Frontal cortex (tissue), 4 donors: ENCODE measurements at places on chromosomes 3 and 15. TPM values are rescaled to one million over a fixed set of nuclear protein-coding genes. Genes with fewer than 3 reads are reported as not detected.

The PEAK1 gene
- 15.9 TPM for total RNA-seq

The SERINC4 gene
- total RNA-seq: 0.41 TPM

GRCh38 chr3:57080171-57080570 lies 19.7 kb downstream of the SPATA12 start:
- DNase-seq: no peak

The RAF1 gene
- total RNA-seq: 199 TPM

The MST1 gene
- 6.9 TPM for total RNA-seq

DNA sequence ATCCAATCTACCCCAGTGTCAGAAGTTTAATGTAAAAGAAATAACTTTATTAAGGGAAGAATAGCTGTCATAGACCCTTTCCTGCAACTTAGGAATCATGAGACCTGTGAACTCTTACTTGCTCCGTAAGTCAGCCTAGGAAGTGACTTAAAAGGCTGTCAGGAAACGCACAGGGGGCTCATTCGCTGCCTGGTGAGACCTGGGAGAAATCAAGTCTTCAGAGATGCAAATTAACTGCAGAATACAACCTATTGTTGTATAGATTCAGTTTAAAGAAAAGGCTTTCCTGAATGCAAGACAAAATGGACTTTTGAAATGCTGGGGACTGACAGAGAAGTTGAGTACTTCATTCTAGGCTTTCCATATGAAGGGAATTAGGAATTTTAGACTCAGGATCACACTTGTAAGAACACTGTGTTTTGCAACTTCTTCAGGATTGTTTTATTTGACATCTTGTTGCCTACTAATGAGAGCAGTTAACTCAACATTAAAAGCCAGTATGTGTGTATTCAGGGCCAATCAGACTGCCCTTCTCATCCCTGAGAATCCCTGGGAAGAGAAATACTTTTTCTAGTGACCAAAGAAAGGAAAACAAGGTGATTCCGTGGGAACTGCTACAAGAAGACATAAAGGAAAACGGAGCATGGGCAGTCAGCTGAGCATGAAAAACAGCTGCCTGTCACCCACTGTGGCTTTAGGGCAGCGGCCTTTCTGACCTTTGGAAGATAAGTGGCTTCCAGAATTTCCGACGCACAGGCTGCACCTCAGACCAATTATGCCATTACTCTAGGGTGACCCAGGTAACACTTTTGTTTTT lies 18.5 kb upstream of the DPPA4 start:
- no peak for DNase-seq

GRCh38 chr15:100902436-100903167 lies 16.6 kb upstream of the LRRK1 start:
- DNase-seq: no peak

- DNase-seq: no peak
Measured at GRCh38 chr3:15630646-15631350, 29.3 kb downstream of the BTD start.

The CBLB gene
- 22.0 TPM for total RNA-seq

GRCh38 chr15:61051569-61052031 lies 177.5 kb downstream of the RORA start:
- peak; percentile 50 for DNase-seq

The ANP32A gene
- 104 TPM for total RNA-seq

DNA sequence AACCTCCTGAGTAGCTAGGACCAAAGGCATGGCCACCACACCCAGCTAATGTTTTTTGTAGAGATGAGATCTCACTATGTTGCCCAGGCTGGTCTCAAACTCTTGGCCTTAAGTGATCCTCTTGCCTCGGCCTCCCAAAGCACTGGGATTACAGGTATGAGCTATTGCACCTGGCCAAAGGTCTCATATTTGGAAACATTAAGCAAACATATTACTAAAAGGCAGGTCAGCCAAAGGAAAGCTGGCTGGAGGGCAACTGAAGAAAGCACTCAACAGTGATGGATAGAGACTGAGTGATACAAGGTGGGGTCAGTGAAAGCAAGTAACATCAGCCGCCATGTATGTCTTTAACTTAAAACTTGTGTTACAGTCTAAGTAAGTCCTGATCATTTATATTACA lies 57.5 kb downstream of the TBC1D2B start:
- DNase-seq: no peak

GRCh38 chr3:177041730-177042551 lies 155.3 kb downstream of the TBL1XR1 start:
- no peak for DNase-seq

The RPUSD3 gene
- 13.9 TPM for total RNA-seq

The SLC49A4 gene
- 20.0 TPM for total RNA-seq

DNA sequence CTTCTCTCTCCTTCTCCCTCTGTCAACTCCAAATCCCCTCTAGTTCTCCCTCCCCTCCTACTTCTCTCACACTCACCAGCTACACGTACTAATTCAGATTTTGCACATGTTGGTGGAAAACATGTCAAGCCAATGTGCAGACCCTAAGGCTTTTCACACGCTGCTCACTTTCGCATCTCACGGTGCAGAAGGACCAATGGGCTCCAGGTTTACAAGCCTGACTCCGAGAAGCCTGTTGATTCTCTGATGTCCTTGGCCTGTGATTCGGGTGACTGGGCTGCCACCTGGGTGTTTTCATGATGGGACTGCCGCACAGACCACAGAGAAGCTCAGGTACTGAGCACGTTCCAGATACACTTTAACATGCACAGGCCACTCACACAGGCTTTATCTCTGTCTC lies 3.7 kb downstream of the FOXL2NB start:
- no peak for DNase-seq

DNA sequence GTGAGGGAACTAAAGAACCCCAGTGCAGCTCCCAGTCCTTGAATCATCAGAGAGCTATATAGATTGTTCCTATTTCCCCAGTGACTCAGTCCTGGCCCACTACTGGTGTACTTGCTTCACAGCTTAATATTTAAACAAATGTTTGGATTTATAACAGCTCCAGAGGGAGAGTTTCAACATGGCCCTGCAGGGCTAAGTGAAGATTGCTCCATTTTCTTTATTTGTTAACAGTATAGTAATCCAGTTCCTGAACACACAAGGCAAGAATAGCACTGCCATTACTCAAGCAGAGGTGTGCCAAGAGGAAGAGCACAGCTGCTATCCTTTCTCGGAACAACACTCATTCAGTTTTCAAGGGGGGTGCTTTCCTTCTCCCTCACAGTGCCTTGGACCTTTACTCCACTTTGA lies 6.5 kb downstream of the SQOR start:
- DNase-seq: no peak

The SPTSSB gene
- 3.3 TPM for total RNA-seq

GRCh38 chr15:48315041-48315440 lies 16.2 kb upstream of the DUT start:
- no peak for DNase-seq

The PPARG gene
- total RNA-seq: 1.2 TPM

GRCh38 chr3:123678108-123678511 lies 93.3 kb upstream of the HACD2 start:
- no peak for DNase-seq

The EOMES gene
- total RNA-seq: 6.9 TPM
